ENCODE measurements at places on chromosomes 1 and 21.

GRCh38 chr1:160053548-160054365, 16.2 kb downstream of the KCNJ10 start:
- DNase-seq, result no peak

DNA sequence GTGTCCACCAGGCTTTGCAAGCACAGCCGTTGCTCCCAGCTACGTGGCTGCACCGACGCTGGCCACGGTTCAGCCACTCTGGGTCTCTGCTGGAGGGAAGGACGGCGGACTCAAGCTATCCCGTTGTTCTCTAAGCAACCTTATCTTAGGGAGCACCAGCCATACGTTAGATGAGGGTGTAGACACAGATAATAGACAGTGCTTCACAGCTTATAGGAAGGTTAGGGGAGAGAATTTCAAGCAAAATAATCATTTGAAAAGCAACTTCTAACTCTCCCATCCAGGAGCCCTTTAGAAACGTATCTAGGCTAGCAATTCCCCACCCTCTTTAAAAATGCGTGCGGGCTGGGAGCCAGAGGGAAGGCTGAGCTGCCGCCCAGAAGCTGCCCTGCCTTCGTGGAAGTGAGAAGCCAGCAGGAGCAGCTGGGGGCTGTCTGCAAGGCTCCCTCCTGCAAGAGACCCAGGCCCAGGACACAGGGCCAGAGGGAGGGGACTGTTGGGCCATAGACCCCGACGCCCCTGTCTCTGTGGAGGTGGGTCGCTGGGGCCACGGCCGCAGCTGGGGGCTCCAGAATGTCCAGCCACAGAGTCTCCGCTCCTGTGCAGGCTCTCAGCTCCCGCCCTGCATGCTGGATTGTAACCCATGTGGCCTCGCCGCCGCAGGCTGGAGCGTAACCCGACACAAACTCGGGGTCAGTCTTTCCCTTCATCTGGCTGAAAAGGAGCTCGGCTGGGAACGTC, 31.2 kb upstream of the COL6A2 start:
- DNase-seq, result no peak

DNA sequence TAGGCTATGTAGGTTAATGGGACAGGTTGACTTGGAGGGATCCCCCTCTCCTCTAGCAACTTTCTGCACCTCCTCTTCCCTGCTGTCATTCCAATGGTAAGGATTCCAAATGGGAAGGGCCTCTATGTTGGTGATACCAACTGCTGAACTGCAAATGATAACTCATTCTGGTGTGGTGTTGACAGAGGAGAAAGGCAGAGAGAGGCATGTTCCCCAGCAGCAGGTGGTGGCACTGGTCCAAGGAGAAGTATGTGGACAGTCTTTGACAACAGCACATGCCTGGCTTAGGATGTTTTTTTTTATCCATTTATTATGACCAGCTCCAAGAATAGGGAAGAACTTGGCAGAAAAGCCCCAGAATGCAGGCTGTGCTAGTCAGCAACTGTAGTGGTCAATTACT, 19.6 kb upstream of the SPAG17 start:
- DNase-seq, result no peak

- no peak for DNase-seq
Observed at GRCh38 chr1:63669151-63669961, 76.1 kb downstream of the PGM1 start.

DNA sequence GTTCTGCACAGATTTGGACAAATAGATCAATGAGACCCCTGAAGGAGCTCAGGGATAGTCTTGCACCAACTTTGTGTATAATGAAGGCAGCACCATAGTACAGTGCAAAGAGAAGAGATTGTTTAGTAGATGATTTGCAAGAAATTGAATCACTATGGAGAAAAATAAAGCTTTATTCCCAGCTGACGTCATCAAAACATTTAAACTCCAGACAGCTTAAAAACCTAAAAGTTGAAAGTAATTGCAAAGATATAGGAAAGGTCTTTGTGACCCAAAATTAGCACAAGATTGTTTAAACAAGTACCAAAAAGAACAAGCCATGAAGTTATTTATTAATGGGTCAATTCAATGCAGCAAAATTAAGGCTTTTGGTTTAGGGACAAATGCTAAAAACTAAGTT, 88.8 kb upstream of the BACE2 start:
- no peak for DNase-seq

GRCh38 chr1:63405021-63405420, 37.6 kb downstream of the ALG6 start:
- DNase-seq, result no peak

DNA sequence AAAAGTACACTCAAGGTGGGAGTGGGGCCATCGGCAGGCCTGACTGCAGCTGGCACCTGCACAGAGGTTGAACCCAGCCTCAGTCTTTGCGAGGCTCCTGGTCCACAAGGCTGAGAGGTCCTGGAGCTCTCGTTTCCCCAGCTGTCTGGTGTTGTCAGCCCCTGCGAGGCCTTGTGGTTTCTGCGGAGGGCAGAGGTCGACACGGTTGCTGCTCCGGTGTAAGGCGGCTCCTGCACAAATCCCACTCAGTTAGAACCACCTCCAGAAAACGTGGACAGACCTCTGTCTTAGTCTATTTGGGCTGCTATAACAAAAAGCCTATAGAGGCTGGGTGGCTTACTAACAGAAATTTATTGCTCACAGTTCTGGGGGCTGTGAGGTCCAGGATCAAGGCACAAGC, 5.8 kb downstream of the KIAA1614 start:
- DNase-seq, result no peak

GRCh38 chr1:162035241-162035640, 11.6 kb upstream of the OLFML2B start:
- no peak for DNase-seq

DNA sequence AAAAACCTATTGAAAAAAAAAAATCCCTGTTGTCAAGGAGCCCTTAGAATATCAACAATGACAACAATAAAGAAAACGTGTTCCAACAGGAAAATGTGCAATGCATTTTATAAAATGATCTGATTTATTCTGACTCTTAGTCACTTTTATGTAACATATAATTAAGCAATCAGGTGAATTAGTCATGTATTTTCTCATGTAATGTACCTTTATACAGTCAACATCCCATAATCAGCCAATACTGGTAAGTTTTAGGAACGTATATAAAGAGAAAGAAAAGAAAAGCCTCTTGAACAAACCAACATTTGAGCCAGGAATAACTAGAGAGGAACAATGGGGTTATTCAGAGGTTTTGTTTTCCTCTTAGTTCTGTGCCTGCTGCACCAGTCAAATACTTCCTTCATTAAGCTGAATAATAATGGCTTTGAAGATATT, at the start of gene CLCA4:
TSS of gene CLCA4 (plus strand) at position 292 of the 435 bp plus-strand sequence. CDS start at position 334, 42 bp downstream.
- DNase-seq, result no peak
